Activated naive CD8-positive, alpha-beta T cell treated with anti-CD3 and anti-CD28 coated beads, Interleukin-2, amount 10 ng/mL, durations not matched to agents 7 days and 5 days (primary cell): ENCODE measurements at places on chromosomes 5 and 9. TPM values are rescaled to one million over a fixed set of nuclear protein-coding genes. Genes with fewer than 3 reads are reported as not detected.

Gene SH3RF2
- total RNA-seq: not detected

GRCh38 chr5:157155297-157155696, 10.8 kb downstream of the GARIN3 start:
- H3K4me3 ChIP-seq: peak overlapping the region; percentile 86
- peaks cover 2% of the 10 kb centered on the region for H3K36me3 ChIP-seq
- no peak for DNase-seq

Gene HK3
- 2.3 TPM for total RNA-seq

GRCh38 chr9:92668746-92669526, 995 bp downstream of the IPPK start:
- H3K4me1 ChIP-seq: peaks cover 41% of the 10 kb centered on the region
- DNase-seq: peak; percentile 11
- no peaks in the 10 kb centered on the region for H3K27me3 ChIP-seq
- H3K4me3 ChIP-seq: peak overlapping the region; percentile 89
- H3K27ac ChIP-seq: peak overlapping the region; percentile 75

DNA sequence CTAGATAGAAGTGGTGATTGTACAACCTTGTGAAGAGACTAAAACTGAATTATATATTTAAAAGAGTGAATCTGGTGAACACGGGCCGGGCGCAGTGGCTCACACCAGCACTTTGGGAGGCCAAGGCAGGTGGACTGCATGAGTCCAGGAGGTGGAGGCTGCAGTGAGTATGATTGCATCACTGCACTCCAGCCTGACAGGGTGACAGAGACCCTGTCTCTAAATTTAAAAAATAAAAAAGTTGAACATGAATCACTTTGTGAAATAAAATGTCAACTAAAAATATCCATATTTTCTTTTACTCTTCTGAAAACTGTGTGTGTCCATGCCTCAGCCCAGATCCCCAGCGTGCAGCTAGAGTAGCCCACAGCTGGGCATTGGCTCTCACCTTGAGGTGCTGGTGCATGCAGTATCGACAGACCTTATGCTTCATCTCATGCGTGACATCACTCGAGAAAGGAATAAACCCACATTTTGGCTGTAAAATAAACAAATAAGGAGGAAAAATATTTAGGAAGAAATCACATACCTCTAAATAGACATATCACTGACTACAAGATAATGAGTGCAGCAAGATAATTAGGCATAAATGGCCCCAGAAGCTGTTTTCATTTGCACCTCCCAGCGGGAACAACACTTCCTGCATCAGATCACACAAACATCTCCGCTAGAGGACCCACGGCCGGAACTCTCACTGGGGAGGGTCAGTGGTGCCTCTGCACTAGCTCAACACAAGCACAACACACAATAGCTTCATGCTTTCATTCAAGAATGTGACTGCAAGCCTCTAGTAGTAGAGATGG, 22.1 kb downstream of the IPPK start:
- no peak overlapping the region for H3K27ac ChIP-seq
- no peaks in the 10 kb centered on the region for H3K27me3 ChIP-seq
- peaks cover 42% of the 10 kb centered on the region for H3K36me3 ChIP-seq
- peak; percentile 5 for DNase-seq

- no peak overlapping the region for H3K4me3 ChIP-seq
- no peak for DNase-seq
- H3K4me1 ChIP-seq: no peaks in the 10 kb centered on the region
- H3K27me3 ChIP-seq: peaks cover 2% of the 10 kb centered on the region
- no peak overlapping the region for H3K27ac ChIP-seq
- no peaks in the 10 kb centered on the region for H3K36me3 ChIP-seq
These were observed 396.9 kb downstream of the ENC1 start for GRCh38 chr5:74243634-74244033.

- H3K27ac ChIP-seq: no peak overlapping the region
- H3K36me3 ChIP-seq: no peaks in the 10 kb centered on the region
- no peak for DNase-seq
These were observed 430.1 kb upstream of the MEF2C start for GRCh38 chr5:89313044-89313443.

- no peak overlapping the region for H3K27ac ChIP-seq
- no peak overlapping the region for H3K4me3 ChIP-seq
- DNase-seq: no peak
- H3K27me3 ChIP-seq: peaks cover 7% of the 10 kb centered on the region
- H3K36me3 ChIP-seq: no peaks in the 10 kb centered on the region
- H3K4me1 ChIP-seq: peaks cover 8% of the 10 kb centered on the region
These were observed 47.7 kb upstream of the GARNL3 start for GRCh38 chr9:127216888-127217217.

Gene CDH9
- not detected for total RNA-seq

- no peak overlapping the region for H3K27ac ChIP-seq
- no peaks in the 10 kb centered on the region for H3K4me1 ChIP-seq
- no peak overlapping the region for H3K4me3 ChIP-seq
- H3K36me3 ChIP-seq: no peaks in the 10 kb centered on the region
These were observed 131.1 kb downstream of the OLFM1 start for GRCh38 chr9:135218331-135219225.

- H3K4me1 ChIP-seq: peaks cover 54% of the 10 kb centered on the region
- DNase-seq: peak; percentile 79
- peaks cover 8% of the 10 kb centered on the region for H3K36me3 ChIP-seq
- peak within 1 kb of the TSS; percentile 100 for H3K27ac ChIP-seq
- no peaks in the 10 kb centered on the region for H3K27me3 ChIP-seq
These were observed at the start of gene MZB1 for GRCh38 chr5:139389701-139390638. TSS of gene MZB1 (minus strand) at chr5:139389913. CDS start at chr5:139389856, 57 bp downstream.

DNA sequence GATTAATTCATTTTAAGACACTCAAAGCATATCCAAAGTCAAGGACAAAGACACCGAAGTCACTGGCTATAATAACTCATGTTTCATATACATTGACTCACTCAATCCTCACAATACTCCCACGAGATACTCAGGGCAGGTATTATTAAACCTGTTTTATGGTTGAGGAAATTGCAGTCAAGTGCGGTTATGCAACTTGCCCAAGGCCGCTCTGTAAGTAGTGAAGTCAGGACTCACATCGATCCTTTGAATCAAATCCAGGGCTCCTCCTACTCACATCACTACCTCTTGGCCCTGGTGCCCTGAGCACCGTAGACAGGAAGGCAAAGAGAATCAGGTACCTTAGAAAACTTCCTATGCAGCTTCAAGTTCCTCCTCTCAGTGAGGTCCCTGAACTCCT, 87.8 kb upstream of the APC start:
- H3K27ac ChIP-seq: no peak overlapping the region
- DNase-seq: no peak
- no peaks in the 10 kb centered on the region for H3K4me1 ChIP-seq
- peaks cover 2% of the 10 kb centered on the region for H3K27me3 ChIP-seq
- no peak overlapping the region for H3K4me3 ChIP-seq
